ENCODE measurements at places on chromosomes 7 and 10.

DNA sequence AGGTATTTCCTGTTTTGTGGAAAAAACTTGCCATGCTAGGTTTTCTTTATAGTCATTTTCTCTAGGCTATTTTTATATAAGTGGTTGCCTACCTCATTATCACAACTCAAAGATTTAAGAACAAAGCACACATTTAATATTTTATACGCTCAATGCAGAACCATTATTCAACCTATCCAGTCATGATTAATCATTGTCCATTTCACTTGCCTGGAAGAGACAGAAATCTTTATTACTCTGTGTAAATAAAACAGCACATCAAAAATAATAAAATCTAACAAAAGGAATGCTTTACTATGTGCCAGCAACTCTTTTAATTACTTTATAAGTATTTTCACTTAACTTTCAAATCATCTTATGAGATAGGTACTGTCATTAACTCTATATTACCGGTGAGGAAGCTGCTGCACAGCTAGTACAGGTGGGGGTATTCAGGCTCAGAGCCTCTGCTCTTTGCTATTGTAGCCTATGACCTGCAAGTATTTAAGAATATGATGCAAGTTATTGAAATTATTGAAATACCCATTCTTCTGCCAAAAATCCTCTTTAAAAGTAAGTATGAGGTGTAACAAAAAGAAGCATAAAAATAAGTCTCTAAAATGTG lies 16.4 kb upstream of the TAS2R16 start:
- DNase-seq, result no peak

DNA sequence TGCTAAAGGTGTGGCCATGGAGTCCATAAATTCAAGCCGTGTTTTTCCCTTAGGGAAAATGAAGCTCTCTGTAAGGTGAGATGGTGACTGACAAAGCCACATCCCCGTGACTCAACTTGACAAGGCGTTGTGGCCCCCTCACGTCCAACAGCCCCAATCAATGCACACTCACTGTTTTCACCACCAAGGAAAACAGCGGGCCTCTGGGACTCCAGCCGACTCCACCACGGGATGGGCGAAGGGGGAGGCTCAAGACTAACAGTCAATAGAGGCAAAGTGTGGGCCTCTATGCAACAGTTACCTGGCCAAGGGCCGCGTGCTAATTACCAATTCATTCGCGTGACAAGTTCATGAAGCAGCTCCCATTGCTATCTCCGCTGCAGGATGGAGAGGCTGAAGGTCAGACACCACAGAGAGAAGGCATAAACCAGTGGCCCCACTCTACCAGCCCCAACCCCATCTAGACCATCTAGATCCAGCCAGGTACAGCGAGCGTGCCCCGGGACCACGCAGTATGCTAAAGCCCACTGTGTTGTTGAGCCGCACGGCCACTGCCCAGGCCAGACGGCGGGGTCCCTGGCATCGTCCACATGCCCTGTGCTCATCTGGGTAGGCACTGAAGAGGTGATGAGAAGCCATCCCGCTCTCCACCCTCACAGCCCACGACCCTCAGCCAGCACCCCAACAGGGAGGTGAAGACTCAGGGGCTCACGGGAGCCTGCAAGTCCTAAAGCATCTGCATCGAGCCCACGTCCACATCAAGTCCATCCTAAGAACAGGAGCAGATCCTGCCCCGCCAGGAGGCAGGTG lies 76.1 kb downstream of the PROSER2 start:
- DNase-seq, result no peak

- no peak for DNase-seq
Observed at GRCh38 chr10:77873536-77874380, 52.8 kb downstream of the DLG5 start.

GRCh38 chr7:32948202-32948601 lies 9.0 kb upstream of the FKBP9 start:
- no peak for DNase-seq

- DNase-seq, result no peak
Observed at GRCh38 chr7:132400561-132401142, 175.6 kb downstream of the PLXNA4 start.

GRCh38 chr10:84258034-84258695 lies 13.3 kb downstream of the RGR start:
- DNase-seq, result no peak

GRCh38 chr7:68248973-68249372 lies 1252.3 kb downstream of the TYW1 start:
- DNase-seq, result no peak

- DNase-seq, result no peak
Observed at GRCh38 chr10:100022403-100022802, 12.7 kb upstream of the DNMBP start.

DNA sequence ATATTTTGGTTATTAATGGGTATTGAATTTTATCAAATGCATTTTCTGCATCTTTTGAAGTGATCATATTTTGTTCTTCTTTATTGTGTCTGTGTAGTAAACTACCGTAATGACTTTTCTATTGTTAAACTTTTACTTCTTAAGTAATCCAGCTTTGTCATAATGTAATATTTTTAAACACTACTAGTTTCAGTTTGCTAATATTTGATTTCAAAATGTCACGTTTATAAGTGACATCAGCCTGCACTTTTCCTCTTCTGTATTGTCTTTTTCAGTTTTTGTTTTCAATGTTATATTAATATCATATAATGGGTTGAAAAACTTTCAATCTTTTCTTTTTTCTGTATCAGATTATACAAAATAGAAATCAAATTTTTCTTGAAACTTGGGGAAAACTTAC lies 71.6 kb upstream of the ANKRD1 start:
- DNase-seq, result no peak

- no peak for DNase-seq
Observed at GRCh38 chr7:123533553-123533917, 860 bp downstream of the IQUB start.

DNA sequence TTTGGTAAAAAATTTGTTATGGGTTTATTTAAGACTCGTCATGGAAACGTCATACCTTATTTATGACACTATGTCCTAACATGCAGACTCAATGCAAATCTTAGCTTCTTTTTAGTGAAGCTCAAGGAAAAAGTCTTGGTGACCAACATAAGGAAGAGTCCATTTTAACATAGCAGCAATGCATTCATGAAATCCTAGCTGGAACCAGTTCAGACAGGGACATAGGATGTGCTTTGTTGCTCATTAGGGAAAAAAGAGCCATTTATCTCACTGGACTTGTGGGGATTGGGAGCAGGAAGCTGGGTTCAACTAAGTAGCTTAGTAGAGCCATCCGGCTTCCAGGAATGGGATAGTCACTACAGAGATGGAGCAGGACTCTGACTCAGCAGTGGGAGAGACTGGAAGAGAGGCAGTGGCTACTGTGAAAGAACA lies 100.7 kb upstream of the DKK1 start:
- no peak for DNase-seq

DNA sequence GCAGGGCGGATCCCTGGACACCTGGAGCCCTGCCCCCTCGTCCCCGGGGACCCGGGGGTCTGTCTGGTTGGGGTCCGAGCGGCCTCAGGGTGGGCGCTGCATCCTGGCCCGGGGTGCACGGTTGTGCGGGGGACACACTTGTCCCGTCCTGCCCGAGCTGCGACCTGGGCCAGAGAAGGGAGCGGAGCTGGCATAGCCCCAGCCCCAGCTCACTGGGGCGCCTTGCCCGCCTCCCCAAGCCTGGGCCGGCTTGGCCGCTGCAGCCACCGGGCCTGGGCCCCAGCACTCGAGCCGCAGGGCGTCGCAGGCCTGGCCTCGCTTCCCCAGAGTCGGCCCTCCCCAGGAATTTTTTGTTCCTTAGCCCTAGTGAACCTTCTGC lies 54.5 kb downstream of the GLRX3 start:
- no peak for DNase-seq

DNA sequence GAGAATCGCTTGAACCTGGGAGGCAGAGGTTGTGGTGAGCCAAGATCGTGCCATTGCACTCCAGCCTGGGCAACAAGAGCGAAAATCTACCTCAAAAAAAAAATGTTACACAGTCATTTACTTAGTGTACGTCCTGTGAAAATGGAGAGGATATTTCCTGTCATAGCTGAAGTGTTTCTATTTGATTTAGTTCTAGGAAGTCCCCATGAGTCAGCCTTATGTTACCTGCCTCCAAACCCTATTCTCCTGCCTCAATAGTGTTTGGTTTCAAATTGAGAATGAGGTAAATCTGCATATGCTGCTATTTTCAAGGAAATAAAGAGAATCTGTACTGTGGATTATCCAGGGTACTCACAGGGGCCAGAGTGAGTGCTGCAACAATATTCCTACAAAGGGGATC lies 1284.5 kb upstream of the AUTS2 start:
- DNase-seq, result no peak

GRCh38 chr7:73678862-73679261 lies 4.4 kb downstream of the DNAJC30 start:
- no peak for DNase-seq

DNA sequence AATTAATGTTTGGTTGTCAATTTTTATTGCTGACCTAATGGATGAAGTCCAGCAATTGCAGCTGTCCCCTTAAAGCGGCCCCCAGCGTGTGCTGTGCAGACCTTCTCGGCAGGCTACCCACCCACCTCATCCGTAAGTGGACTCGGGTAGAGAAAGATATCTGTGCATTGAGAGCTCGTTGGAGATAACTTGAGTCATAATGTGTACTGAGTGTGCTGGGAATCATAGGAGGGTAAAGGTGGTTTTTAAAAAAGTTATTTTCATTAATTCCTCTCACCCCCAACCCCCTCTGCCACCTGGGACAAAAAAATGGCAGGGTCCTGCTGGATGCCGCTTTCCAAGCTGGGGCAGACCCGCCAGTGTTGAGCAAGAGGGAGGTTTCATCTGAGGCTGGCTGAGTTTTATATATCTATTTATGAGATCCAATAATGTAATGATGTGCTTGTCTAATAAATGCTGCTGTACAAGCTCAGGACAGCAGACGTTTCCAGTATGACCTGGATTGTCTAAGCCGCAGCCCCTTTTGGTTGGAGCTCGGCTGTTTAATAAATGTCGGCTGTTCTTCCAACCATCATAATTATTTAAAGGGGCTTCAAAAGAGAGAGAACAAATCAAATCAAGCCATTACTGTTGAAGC lies 119.1 kb downstream of the NKX6-2 start:
- no peak for DNase-seq
